ENCODE measurements at places on chromosomes 6 and 20. TPM values are rescaled to one million over a fixed set of nuclear protein-coding genes. Genes with fewer than 3 reads are reported as not detected.

COX4I2 gene
- total RNA-seq, result not detected

NRSN1 gene
- total RNA-seq, result not detected

- DNase-seq, result no peak
Observed at GRCh38 chr20:41956338-41957074, 338.3 kb upstream of the CHD6 start.

- DNase-seq, result no peak
Observed at GRCh38 chr20:21670126-21670525, 35.3 kb upstream of the PAX1 start.

GRCh38 chr6:157763904-157764177 lies 59.2 kb upstream of the SNX9 start:
- DNase-seq, result no peak

- no peak for DNase-seq
Observed at GRCh38 chr6:134315974-134316441, 1.9 kb downstream of the SGK1 start.

DNA sequence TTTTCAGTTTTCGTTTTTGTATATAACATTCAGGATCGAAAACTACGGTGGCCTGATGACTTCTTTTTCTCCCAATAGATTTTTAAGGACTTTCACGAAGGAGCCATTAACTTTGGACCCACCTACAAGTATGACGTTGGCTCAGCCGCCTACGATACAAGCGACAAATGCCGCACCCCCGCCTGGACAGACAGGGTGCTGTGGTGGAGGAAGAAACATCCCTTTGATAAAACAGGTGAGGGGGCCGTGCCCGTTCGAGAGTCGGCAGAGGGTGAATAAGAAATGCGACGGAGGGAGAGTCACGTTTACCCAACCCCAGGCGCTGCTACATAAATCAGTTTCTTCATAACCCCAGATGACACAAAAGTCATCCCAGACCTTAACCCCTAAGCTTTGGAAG lies 91.5 kb downstream of the SERAC1 start:
- DNase-seq, result no peak

DNA sequence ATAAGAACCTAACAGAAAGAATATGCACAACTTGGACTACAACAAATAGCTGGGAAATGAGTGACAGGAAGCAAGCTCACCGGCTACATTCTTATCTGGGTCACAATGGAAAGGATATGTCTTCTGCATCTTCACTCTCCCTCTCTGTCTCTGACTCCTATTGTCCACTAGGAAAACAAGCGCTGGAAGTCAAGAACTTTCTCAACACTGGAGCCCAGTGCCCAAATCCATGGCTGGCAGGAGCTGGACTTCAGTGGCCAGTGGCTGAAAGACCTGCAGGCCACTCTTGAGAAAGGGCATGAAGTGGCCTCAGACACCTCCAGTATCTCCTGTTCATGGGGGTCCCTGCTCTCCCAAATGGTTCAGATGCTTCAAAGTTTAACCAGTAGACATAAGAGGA lies 62.0 kb downstream of the FAM50B start:
- DNase-seq, result no peak

DNA sequence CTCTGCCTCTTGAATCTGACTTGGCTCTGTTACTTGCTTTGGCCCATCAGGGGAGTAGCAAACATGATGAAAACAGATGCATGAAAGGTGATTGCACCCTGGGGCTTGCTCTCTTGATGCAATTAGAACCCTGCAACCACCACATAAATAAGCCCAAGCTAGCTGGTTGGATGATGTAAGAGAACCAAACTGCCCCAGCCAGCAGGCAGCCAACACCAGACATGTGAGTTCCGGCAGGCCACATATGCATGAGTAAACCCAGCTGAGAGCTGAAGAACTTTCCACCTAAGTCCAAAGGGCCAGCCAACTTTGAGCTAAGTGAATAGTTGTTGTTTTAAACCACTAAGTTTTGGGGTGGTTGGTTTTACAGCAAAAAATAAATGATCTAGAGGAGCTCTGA lies 268.4 kb downstream of the FARS2 start:
- DNase-seq, result no peak

Measured in endothelial cell (in vitro differentiated cells).